ENCODE measurements at places on chromosomes 2 and 18.

- no peak for DNase-seq
Observed at GRCh38 chr2:171583566-171583965, 61.3 kb downstream of the CYBRD1 start.

DNA sequence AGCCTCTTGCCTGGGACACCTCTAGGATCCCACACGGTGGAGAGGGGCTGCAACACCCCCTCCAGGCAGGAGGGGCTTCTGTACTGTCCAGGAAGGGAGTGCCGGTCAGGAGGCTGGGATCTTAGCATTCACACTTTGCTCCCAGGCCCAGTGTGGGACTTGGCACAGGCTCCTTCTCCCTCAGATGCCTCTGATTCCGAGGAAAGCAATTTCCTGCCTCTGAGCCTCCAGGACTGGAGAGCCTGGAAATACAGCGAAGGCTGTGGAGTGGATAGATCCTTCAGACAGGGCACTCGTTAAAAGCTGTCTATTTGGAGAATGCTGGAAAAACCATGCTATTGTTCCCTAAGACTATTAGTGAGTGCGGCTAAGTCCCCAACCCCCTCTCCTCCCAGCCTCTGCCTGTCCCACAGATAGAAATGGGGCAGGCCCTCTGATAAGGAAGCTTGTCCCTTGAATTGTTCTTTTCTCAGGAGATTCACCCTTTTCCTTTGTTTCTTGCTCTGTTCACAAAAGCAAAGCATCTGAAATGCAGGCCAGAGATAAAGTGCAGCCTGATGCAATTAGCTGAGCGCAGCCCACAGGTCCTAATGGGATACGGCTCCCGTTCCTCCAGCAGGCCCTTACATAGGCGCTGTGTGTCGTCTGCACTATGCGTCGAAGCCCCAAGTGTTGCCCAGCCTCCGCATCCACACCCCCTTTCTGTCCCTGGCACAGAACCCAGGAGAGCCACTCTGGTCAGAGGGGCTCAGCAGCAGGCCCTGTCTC, 252.2 kb downstream of the KLHL29 start:
- no peak for DNase-seq

- no peak for DNase-seq
Observed at GRCh38 chr2:101995019-101995418, 3.3 kb downstream of the IL1R2 start.

DNA sequence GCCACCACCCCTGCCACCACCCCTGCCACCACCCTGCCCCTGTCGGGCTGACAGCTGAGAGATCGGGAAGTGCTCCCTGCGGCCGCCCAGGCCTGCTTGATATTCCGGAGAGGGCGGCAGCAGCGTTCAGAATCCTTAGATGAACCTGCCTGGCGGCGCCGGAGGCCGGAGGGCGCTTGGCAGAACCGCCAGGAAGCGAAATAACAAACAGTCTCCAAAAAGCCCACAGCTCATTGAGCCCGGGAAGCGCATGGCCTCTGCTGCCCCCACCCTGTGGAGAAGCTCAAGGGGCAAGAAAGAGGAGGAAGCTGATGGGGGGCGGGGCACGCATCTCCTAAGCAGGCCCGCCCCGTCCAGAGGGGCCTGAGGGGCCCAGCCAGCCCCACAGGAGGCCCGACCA, 92.2 kb upstream of the MBOAT2 start:
- DNase-seq = no peak

DNA sequence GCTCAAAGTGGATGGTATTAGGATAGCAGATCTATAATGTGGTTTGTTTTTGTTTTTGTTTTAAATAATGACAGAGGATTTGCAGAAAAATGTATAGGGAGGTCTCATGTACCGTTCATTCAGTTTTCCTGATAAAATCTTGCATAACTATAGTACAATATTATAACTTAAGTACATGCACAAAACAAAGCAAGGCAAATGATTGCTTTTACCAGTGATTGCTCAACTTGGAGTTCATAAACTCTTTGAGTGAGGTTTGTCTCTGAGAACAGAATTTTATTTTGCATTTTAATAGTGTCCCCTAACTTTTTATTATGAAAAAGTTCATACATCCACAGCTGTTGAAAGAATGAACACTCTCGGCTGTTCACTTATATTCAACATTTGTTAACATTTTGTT, 96.6 kb downstream of the MAP4K4 start:
- no peak for DNase-seq

DNA sequence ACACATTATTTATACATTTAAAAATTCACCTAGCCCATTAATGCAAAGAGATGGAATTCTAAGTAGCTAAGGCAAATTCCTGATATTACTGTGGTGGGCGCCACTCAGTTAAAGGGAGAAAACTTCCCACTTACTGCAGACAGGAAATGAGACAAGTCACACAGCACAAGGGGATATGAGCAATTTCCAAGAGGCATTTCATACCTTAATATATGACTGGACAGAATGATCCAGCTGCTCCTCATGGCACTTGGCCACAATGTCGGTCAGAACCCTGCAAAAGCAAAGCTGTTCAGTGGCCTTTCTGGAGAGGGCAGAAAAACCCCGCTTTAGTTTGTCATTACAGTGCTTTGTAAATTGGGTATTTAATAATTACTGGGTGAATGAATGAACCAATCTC, 121.4 kb upstream of the CCDC195 start:
- DNase-seq = no peak

DNA sequence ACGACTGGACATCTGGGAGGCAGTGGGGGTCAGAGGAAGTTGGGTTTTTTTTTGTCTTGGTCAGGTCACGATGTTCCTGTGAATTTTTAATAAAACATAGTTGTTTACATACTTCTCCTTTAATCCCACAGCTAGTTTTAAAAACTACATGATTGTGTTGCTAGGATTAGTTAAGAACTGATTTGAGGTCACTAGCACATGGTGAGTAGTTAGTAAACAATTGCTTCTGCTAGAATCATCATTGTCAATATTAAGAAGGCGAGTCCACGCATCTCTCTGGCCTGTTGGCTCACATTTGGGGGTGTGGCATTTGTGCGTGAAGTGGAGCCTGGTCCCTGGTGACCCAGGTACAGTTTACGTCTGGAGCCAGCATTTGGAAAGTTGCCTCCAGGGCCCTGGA, 59.4 kb downstream of the AGAP1 start:
- DNase-seq = no peak

GRCh38 chr2:203797276-203797675, 70.3 kb upstream of the CTLA4 start:
- no peak for DNase-seq

GRCh38 chr2:29260142-29260772, 145.0 kb downstream of the CLIP4 start:
- no peak for DNase-seq

- DNase-seq = no peak
Observed at GRCh38 chr18:36012891-36013290, 40.4 kb downstream of the RMP24 start.

- no peak for DNase-seq
Observed at GRCh38 chr2:18536100-18536499, 24.4 kb downstream of the RDH14 start.

DNA sequence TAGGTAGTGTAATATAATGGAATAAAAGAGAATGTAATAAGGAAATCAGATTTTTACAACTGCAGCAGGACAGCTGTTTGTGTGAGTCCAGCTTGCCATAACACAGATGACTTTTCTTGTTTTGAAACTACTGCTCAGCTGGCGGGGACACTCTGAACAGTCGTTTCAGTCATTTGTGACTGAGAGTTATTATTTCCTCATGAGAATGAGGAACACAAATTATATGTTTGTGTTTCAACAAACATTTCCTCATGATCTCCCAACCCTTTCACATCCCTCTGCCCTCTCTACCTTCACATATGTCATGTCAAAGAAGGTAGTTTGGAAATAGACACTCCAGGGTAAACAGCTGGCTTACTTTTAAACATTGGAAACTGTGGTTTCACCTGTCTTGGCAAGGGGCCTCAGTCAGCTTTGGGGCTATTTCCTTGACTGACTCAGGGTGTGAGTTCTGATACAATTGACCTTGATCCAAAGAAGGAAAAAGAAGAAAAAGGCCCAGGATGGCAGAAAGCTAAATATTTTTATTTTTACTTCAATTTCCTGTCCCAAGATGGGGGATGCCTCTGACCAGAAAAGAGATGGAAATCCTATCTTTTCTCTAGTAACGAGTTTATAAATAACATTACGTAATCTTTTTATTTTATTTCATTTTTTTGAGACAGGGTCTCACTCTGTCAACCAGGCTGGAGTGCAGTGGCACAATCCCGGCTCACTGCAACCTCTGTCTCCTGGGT, 593 bp downstream of the SP140L start:
- no peak for DNase-seq

DNA sequence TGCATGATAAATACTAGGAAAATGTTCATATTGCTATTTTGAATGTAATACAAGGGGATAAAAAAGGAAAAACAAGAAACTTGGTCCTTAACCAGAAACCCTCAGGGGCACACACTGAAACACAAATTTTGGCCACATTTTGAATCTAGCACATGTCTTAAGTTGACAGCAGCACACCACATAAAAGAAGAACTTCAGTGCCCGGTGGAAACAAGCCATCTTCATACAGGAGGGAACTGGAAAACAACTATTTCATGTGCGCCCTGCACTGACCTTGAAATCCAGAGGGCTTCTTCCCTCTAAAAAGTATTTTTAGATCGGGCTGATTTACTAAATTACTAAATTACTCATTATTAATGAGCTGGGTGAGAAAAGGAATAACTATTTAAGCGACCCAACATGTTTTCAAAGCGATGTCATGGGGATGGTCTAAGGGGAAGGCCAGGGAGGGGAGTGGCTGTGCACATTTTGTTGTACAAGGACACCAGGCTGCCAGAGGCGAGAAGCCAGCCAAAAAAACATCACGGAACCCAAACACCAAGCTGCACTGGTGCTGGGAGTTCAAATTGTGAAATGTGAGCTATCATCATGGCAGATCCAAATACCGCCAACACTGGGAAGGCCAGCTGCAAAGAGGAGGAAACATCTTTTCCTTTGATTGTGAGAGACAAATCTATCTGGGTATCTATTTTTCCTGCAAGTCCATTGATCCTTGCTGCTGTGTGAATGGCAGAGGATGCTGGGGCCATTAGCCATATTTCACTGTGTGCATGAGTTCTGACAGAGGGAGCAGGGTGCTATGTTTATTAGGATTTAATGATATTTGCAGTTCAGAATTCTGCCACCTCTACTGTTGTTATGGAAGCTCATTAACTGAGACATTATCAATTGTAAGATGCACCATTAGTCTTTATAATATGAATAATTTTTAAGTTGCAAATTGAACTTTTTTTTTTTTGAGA, 150.7 kb upstream of the LMAN1 start:
- DNase-seq = no peak

DNA sequence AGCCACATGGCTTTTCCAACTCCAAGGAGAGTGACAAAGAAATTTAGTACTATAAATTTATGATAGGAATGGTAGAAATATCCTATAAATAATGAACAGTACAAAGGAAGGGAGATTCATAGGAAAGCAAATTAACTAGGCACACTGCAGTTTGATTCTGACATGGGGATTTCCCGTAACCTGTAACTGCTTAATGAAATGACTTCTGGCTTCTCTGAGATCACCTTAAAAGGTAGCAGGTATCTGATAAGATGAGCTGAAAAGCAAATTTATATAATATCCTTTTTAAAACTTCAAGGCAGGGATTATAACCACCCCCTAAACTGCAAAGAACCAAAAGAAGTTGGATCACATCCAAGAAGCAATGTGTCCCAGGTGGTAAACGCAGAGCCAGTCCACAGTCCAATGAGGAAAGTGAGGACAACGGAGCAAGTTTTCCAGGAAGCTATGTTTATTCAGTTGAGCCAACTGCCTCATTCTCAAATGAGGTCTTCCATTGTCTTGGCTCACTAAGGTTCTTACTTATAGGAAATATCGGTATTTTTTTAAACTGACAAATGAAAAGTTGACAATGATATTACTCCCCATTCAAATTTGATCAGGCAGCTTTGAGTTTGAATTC, 43.0 kb downstream of the WIPF1 start:
- no peak for DNase-seq

DNA sequence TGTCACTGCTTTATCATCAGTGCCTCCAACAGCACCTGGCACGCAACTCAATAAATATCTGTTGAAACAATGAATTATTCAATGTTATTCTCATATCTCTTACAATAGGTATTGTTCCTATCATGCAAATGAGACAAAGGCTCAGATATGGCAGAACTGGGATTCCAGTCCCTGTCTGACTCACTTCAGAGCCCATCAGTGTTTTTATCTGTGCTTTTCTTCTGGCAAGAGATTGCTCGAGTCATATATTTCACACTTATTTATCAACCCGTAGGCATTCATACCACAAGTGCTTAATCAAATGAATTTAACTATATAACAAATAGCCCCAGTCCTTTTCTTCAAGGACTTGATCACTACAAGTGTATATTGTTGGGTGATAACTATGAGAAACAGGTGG, 76.4 kb upstream of the TSPYL6 start:
- no peak for DNase-seq

DNA sequence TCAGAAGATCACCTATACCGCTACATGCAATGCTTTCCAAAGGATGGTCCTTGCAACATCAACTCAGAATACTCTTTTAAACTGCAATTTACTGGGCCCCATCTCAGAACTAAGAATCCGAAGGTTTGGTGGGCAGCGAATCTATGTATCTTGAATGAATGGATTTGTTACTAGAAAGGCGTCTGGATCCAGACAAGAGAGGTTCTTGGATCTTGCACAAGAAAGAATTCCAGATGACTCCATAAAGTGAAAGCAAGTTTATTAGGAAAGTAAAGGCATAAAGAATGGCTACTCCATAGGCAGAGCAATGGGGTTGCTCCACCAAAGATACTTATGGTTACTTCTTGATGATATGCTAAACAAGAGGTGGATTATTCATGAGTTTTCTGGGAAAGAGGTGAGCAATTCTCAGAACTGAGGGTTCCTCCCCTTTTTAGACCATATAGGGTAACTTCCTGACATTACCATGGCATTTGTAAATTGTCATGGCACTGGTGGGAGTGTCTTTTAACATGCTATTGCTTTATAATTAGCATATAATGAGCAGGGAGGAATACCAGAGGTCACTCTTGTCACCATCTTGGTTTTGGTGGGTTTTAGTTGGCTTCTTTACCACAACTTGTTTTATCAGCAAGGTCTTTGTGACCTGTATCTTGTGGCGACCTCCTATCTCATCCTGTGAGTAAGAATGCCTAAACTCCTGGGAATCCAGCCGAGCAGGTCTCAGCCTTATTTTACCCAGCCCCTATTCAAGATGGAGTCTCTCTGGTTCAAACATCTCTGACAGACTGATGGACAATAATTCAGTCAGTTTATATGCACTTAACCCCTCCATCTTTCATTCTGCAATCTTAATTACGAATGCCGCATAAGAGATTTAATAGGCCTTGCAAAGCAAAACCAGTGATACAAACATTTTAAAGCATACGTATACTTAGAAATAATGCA, 7.5 kb upstream of the RMDN2 start:
- no peak for DNase-seq

- DNase-seq = no peak
Observed at GRCh38 chr2:113200236-113200635, 26.5 kb downstream of the PSD4 start.
